A549 treated with AZD2906 at 1 μM for 4 hours (cell line): ENCODE measurements at places on chromosomes 1 and 21. TPM values are rescaled to one million over a fixed set of nuclear protein-coding genes. Genes with fewer than 3 reads are reported as not detected.

The FTCD gene
- 0.23 to 0.24 TPM (median 0.23 TPM) in 3 of 5 replicates, not detected in the others for total RNA-seq

The APOBEC4 gene
- not detected in 5 replicates for total RNA-seq

The CD84 gene
- total RNA-seq: not detected in 5 replicates

The CFAP74 gene
- total RNA-seq: 0.02 to 0.07 TPM (median 0.06 TPM) in 3 of 5 replicates, not detected in the others

The IGSF5 gene
- total RNA-seq: not detected in 5 replicates

The MR1 gene
- 5.5 to 6.9 TPM (median 5.8 TPM) in 5 replicates for total RNA-seq

The EXO1 gene
- total RNA-seq: 18.9 to 30.5 TPM (median 21.0 TPM) in 5 replicates

The SAMSN1 gene
- total RNA-seq: 0.05 to 0.07 TPM in 2 of 5 replicates, not detected in the others

The DCAF6 gene
- total RNA-seq: 22.3 to 31.0 TPM (median 24.2 TPM) in 5 replicates

The PODN gene
- total RNA-seq: 0.02 TPM in 1 of 5 replicates, not detected in the others

The SOX13 gene
- total RNA-seq: 19.7 to 24.6 TPM (median 23.9 TPM) in 5 replicates

The PADI4 gene
- not detected in 5 replicates for total RNA-seq

The MAP3K21 gene
- 6.7 to 9.2 TPM (median 8.6 TPM) in 5 replicates for total RNA-seq

The PLPPR5 gene
- 0.03 TPM in 1 of 5 replicates, not detected in the others for total RNA-seq

The RAB4A gene
- total RNA-seq: 48.8 to 54.7 TPM (median 50.3 TPM) in 5 replicates

The TCHHL1 gene
- total RNA-seq: not detected in 5 replicates

The ADSS2 gene
- total RNA-seq: 38.5 to 51.3 TPM (median 42.8 TPM) in 5 replicates

The C1orf185 gene
- total RNA-seq: not detected in 5 replicates

The PTAFR gene
- 0.09 to 0.17 TPM (median 0.13 TPM) in 5 replicates for total RNA-seq

The ZSWIM5 gene
- total RNA-seq: 0.50 to 0.79 TPM (median 0.60 TPM) in 5 replicates

The PADI1 gene
- 1.0 to 1.4 TPM (median 1.1 TPM) in 5 replicates for total RNA-seq

The NHLH1 gene
- total RNA-seq: 0.32 to 0.71 TPM (median 0.40 TPM) in 5 replicates

The KCNA2 gene
- 0.02 to 0.05 TPM (median 0.03 TPM) in 5 replicates for total RNA-seq

The VAMP3 gene
- total RNA-seq: 65.3 to 77.7 TPM (median 71.9 TPM) in 5 replicates

The GJA8 gene
- total RNA-seq: not detected in 5 replicates

The MX2 gene
- total RNA-seq: 0.03 to 0.07 TPM (median 0.06 TPM) in 4 of 5 replicates, not detected in the other

The PCAT6 gene
- total RNA-seq: 2.6 to 4.4 TPM (median 3.5 TPM) in 5 replicates

The LEPR gene
- 2.1 to 2.7 TPM (median 2.6 TPM) in 5 replicates for total RNA-seq

The CDC42SE1 gene
- total RNA-seq: 74.5 to 87.3 TPM (median 78.1 TPM) in 5 replicates

The NPPB gene
- 0.18 TPM in 1 of 5 replicates, not detected in the others for total RNA-seq

The CD48 gene
- not detected in 5 replicates for total RNA-seq

The ZNF670 gene
- 2.9 to 4.3 TPM (median 3.0 TPM) in 5 replicates for total RNA-seq

The PLEKHA6 gene
- total RNA-seq: 30.7 to 35.1 TPM (median 33.3 TPM) in 5 replicates

The TDRD10 gene
- total RNA-seq: 0.05 to 0.06 TPM in 2 of 5 replicates, not detected in the others

The FBLIM1 gene
- total RNA-seq: 19.2 to 31.4 TPM (median 27.5 TPM) in 5 replicates

The CDA gene
- 33.3 to 43.7 TPM (median 34.5 TPM) in 5 replicates for total RNA-seq

The PHLDA3 gene
- 93.9 to 183 TPM (median 154 TPM) in 5 replicates for total RNA-seq

The MYCL gene
- total RNA-seq: 0.82 to 1.6 TPM (median 1.2 TPM) in 5 replicates

The DMBX1 gene
- total RNA-seq: 0.49 to 0.93 TPM (median 0.82 TPM) in 5 replicates

The FNDC5 gene
- 0.18 to 0.64 TPM (median 0.32 TPM) in 5 replicates for total RNA-seq

The CRYAA gene
- 0.13 to 0.16 TPM in 2 of 5 replicates, not detected in the others for total RNA-seq

The BTBD8 gene
- 0.36 to 0.86 TPM (median 0.49 TPM) in 5 replicates for total RNA-seq

The VCAM1 gene
- 0.04 to 0.08 TPM (median 0.05 TPM) in 5 replicates for total RNA-seq

The ZNF697 gene
- total RNA-seq: 1.4 to 1.7 TPM (median 1.4 TPM) in 5 replicates

The AKIRIN1 gene
- total RNA-seq: 41.1 to 45.0 TPM (median 42.8 TPM) in 5 replicates

The CFAP107 gene
- not detected in 5 replicates for total RNA-seq

The SLC1A7 gene
- total RNA-seq: 0.03 TPM in 1 of 5 replicates, not detected in the others
